Osteocyte (in vitro differentiated cells): ENCODE measurements at places on chromosomes 7 and 10. TPM values are rescaled to one million over a fixed set of nuclear protein-coding genes. Genes with fewer than 3 reads are reported as not detected.
A peak's percentile ranks its signal among the peaks of the same experiment; 100 is the strongest.

The BCCIP gene
- 34.6 TPM in 2 replicates for total RNA-seq

DNA sequence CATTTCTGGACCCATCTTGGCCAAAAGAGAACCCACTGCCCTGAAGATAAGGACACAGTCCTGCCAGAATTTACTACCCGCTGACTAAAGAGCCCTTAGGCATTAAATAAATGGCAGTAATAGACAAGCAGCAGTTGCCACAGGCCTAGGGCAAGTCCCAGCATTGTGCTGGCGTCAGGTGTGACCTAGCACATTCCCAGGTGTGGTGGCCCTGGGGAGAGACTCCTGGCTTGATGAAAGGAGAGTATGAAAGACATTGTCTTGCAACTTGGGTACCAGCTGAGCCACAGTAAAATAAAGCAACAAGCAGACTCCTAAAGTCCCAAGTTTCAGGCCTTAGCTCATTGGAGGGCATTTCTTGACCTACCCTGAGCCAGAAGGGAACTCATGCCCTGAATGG is 715.7 kb upstream of the SORCS1 start:
- no peaks in the 10 kb centered on the region for H3K36me3 ChIP-seq
- DNase-seq = no peak
- H3K4me1 ChIP-seq = no peaks in the 10 kb centered on the region
- no peaks in the 10 kb centered on the region for H3K27me3 ChIP-seq

DNA sequence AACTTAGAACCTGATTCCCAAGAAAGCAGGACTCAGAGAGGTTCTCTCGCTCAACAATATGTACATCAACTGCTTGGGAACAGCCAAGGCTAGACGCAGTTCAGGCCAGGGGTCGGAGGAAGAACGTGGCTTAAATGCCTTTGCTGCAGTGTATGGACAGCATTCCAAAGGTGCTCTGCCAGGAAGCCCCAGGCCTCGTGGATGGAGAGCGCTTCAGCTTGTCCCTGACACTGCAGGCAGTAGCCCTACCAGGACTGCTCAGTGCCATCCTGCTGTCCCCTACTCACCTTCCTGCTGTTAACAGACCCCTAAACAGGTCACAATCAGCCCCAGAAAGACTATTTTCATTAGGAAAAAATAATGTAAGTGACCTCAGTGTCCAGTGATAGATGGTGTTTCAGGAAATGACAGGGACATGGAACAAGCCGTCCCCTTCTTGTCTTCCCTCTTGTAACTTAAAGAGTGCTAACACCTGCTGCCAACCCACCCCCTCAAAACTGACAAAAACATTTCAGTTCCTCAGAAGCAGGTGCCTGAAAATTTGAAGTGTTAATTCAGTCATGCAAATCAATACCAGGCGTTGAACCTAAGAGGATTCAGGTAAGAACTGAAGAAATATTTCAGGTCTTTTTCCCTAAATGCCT is 16.5 kb downstream of the CREB3L2 start:
- no peak overlapping the region for H3K4me3 ChIP-seq
- peak overlapping the region; percentile 84 for H3K27ac ChIP-seq
- DNase-seq = no peak
- H3K4me1 ChIP-seq = peaks cover 33% of the 10 kb centered on the region
- no peaks in the 10 kb centered on the region for H3K27me3 ChIP-seq

DNA sequence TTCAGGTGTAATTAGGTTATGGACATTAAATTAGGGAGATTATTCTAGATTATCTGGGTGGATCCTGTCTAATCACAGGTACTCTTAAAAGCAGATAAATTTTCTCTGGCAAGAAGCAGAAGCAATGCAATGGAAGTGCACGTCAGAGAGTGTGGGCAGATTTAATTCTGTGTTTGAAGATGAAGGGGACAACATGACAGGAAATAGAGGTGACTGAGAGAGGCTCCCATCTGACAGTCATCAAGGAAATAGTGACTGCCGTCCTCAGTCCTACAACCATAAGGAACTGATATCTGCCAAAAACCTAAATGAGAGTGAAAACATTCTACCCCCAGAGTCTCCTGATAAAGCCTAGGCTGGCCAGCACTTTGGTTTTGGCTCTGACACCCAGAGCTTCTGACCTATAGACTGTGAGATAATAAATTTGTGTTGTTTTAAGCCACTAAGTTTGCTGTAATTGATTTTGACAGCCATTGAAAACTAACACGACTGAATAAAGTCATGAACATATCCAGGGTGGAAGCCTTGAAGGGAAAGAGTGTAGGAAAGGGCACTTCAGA is 30.5 kb upstream of the DDX50 start:
- peak overlapping the region; percentile 89 for H3K27ac ChIP-seq
- no peak for DNase-seq
- H3K4me3 ChIP-seq = no peak overlapping the region
- peaks cover 28% of the 10 kb centered on the region for H3K4me1 ChIP-seq
- H3K36me3 ChIP-seq = peaks cover 2% of the 10 kb centered on the region

DNA sequence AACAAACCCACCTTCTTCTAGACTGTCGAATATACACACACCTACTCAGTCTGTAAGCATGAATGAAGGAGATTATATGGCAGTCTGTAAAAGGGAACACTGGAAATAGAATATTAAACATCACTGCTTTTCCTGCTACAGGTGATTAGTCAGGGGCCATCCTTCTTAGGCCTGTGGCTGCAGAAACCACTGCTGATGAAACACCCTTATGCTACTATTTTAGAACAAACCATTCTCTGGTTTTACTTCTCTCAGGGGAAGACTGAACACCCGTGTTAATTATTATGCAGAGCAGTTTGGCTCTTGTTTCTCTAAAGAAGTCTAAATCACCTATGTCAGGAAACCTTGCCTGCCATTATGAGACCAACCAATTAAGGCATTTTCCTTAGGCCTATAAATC is 351.1 kb upstream of the KLF6 start:
- H3K36me3 ChIP-seq = peaks cover 3% of the 10 kb centered on the region
- H3K27ac ChIP-seq = no peak overlapping the region
- DNase-seq = no peak
- H3K27me3 ChIP-seq = no peaks in the 10 kb centered on the region
- peaks cover 2% of the 10 kb centered on the region for H3K4me1 ChIP-seq
